NCI-H1436 treated with DMSO at 0.1 percent for 48 hours (cell line): ENCODE measurements at places on chromosomes 7 and 10.

GRCh38 chr7:105782391-105783042, 93.9 kb downstream of the ATXN7L1 start:
- no peak for DNase-seq

- no peak for DNase-seq
Measured at GRCh38 chr7:69342154-69342884, 256.0 kb upstream of the AUTS2 start.

DNA sequence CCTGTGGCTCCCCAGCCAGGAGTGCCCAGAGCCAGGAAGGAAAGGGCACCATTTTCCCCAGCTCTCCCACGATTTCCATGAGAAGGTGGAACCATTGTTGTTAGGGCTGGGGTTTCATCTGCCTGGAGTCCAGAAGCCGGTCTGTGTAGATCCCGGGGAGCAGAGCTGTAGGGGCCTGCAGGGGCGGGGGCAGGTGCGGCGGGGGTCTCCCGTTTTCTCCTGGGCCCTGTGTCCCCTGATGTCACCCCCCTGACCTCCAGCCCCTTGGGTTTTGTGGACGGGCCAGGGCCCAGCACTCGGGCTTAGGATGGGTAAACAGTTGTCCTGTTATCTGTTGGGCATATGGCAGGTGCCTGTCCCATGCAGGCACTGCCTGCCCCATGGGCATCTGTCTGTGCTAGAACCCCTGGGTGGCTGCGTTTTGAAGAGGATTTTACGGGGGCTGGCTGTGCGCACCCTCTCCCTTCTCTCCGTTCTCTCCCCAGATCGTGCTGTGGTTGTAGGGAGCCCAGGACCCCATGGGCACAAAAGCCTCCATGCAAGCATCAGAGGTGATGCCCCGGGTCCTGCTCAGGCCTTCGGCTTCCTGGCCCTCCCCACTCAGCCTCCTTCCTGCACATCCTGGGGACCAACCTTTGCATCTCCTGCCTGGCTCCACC, 158.8 kb downstream of the WDR37 start:
- no peak for DNase-seq

GRCh38 chr10:1747590-1748157, 10.3 kb upstream of the ADARB2 start:
- DNase-seq = no peak

GRCh38 chr7:83882551-83882950, 233.6 kb upstream of the SEMA3E start:
- no peak for DNase-seq

GRCh38 chr7:49497471-49497870, 276.0 kb upstream of the VWC2 start:
- no peak for DNase-seq

- DNase-seq = no peak
Measured at GRCh38 chr7:130566168-130566897, 74.4 kb downstream of the MEST start.

DNA sequence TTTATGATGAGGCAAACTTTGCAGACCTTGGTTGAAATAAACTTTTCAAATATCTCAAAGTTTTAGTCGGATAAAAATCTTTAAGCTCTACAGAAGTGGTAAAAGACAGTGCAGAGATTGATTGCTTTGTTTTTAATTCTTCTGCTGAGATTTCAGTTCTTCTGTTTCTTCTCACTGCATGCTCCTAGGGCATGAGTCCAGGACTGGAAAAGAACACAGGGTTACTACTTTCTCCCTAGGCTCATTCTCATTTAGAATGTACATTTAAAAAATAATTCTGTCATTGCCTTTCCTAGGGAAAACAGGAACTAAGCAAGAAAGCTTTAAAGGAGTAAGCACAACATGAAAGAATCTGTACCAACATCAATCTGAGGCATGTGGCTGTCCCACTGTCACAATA, 256.7 kb upstream of the DGKB start:
- no peak for DNase-seq

GRCh38 chr10:124262971-124263370, 155.8 kb downstream of the OAT start:
- no peak for DNase-seq

GRCh38 chr7:130479716-130480400, 12.0 kb upstream of the MEST start:
- DNase-seq = no peak

- DNase-seq = no peak
Measured at GRCh38 chr10:121154846-121155245, 303.7 kb downstream of the WDR11 start.

GRCh38 chr7:43281268-43281667, 168.8 kb downstream of the HECW1 start:
- no peak for DNase-seq

DNA sequence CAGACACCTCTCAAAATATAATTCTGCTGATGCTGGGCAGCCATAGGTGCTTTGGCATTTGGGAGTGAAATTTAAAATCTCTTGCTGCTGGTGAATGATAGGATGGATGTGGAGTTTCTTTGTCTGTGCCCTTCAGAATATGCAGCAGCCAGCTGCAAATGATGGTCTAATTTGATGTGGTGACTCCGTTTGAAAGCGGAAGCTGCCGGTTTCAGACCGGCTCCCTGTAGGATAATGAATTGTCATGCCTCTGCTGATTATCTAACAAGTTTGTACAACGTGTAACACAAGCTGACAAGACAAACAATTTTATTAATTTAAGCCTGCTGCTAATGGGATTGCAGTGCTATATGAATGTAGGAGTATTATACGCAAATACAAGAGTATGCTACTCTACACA, 103.5 kb downstream of the SND1 start:
- DNase-seq = no peak

GRCh38 chr7:1033546-1034145, 10.7 kb upstream of the GPR146 start:
- no peak for DNase-seq

- no peak for DNase-seq
Measured at GRCh38 chr10:62873866-62874265, 57.7 kb upstream of the EGR2 start.

DNA sequence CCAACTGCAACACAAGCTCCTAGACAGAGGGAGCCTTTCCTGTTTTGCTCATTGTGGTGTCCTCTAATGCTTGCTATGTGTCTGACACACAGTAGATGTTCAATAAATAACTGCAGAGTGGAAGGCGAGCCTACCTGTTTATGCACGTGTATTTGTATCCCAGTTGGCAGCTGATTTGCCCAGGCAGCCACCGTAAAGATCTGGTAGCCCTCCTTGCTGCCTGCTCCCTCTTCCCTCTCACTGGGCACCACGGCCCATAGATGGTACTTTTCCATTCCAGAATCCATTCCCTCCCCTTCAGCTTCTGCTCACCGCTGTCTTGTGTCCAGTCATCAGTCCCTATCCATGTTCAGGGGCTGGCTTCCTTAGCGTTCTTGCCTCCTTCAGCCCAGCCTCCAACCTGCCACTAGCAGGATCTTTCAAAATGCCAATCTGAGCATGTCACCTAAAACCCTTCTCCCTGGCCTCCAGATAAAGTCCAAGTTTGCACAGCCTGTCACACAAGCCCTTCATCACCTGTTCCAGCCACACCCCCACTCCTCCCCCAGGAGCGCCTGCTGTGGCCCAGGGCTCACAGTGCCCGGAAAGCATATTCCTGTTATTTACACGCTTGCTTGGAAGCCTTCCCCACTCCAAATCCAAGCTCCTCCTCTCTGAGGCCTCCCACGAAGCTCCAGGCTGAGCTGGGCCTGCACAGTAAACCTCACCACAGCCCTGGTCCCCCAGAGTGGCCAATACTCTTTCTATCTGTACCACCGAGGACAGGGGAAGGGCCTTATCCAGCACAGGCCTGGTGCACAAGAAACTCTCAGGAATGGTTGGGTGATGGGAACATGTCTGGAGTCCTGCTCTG, 21.0 kb downstream of the ZCCHC24 start:
- no peak for DNase-seq

DNA sequence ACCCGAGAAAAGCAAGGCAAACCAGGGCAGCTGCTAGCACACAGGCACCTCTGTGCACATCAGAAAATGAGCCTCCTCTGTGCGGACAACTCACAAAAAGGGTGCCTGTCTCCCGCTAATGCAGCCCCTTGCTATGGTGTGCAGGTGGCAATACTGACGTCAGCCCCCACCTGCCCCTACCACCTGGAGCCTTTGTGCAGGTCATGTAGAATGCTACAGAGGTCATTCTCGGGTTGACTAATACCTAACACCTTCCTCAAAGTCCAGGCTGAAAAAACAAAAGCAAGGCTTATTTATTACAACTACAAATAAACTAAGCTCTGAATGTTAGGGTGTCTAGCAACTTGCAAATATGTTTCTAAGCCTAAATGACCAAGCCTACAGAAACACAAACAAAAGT, 13.9 kb downstream of the PIP4K2A start:
- DNase-seq = no peak

- no peak for DNase-seq
Measured at GRCh38 chr10:51083356-51083853, 9.1 kb downstream of the PRKG1 start.

GRCh38 chr10:73647211-73647874, 6.1 kb upstream of the MYOZ1 start:
- DNase-seq = peak; percentile 18

- DNase-seq = peak; percentile 55
Measured at GRCh38 chr7:106031300-106032035, 68.4 kb downstream of the CDHR3 start.

- no peak for DNase-seq
Measured at GRCh38 chr7:104767113-104767512, 246.9 kb upstream of the KMT2E start.

DNA sequence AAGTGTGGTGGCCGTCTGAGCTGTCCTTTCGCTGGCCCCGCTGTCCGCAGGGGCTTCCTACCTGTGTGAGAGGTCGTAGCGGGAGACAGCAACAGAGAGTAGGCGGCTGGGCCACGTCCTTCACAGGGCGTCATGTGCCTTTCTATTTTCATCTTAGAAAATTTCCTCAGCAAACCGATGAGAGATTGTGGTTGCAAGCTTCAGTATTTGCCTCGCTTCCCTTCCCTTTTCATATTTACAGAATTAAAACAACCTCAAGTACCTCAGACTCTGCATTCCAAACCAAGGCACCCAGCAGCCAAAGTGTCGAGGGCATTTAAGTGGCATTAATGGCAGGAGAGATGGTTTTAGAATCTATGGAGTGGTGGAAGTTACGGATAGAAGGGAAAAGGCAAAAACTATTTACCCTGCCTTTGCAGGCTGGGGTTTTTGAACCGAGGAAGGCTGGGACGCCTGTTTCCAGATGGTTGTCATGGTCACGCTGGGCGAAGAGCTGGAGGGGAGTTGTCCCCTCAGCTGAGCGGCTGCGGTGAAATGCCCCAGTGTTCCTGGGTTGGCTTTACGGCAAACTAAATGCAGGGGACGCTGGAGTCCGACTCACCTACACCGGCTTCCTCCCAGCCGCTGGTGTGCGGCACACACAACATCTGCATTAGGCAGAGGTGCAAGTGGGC, 41.9 kb downstream of the WIPI2 start:
- no peak for DNase-seq

- DNase-seq = no peak
Measured at GRCh38 chr7:125878988-125879387, 949.4 kb upstream of the POT1 start.

GRCh38 chr10:76149182-76149581, 717.8 kb downstream of the LRMDA start:
- DNase-seq = no peak

DNA sequence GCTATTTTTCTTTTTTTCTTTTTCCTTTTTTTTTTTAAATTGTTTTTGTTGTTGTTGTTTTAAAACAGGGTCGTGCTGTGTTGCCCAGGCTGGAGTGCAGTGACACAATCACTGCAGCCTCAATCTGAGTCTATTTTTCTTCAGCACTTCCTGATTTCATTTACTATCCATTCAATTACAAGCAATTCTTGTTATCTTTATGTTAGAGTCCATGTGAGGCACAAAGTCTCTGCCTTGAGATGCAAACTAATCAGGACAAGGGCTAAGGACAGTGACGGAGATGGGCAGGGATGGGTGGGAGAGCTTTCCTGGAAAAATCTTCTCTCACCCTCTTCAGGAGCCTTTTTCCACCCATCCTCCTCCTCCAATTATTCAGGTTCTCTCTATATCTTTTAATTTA, 157.3 kb upstream of the AUTS2 start:
- DNase-seq = no peak

- no peak for DNase-seq
Measured at GRCh38 chr10:62638062-62638477, 166.4 kb upstream of the ADO start.

GRCh38 chr10:87095236-87095945, 385 bp downstream of the SHLD2 start:
- no peak for DNase-seq

DNA sequence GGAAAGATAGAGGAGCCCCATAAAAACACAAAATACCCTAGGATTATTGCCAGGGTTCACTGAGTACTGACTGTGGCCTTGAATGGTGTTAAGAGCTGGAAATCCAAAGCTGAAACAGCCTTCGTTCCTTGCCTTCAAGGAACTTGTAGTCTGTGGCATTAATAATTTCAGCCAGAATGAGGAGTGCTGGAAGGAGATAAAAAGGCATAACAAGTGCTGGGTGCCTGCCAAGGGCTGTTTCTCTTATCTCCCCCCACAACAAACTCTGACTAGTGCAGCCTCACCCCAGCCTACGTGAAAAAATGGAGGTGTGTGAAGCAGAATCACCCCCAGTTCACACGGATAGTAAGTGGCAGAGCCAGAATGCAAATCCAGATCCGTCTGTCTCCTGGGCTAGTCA, 199.1 kb upstream of the LYZL2 start:
- DNase-seq = no peak

DNA sequence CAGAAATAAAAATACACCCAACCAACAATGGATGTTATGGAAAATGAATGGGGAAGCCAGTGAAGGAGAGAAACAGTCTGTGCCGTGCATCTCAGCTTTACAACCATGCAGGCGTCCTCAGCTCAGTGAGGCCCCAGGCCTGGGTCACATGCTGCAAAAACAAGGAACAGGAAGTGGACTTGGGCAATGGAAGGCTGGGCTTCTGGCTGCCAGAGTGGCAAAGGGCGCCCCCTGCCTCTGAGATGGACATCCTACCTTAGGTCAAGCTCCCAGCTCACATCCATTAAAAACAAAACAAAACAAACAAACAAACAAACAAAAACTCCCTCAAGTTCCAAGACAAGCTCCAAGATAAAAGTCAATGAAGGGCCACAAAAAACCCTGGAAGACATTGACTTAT, 54.7 kb upstream of the AFAP1L2 start:
- no peak for DNase-seq

GRCh38 chr10:120582753-120583152, 125.7 kb downstream of the PLPP4 start:
- DNase-seq = no peak

- no peak for DNase-seq
Measured at GRCh38 chr7:492714-493065, 27.0 kb downstream of the PDGFA start.

GRCh38 chr10:102735065-102735562, 8.6 kb upstream of the WBP1L start:
- DNase-seq = no peak

- DNase-seq = no peak
Measured at GRCh38 chr10:94443549-94443948, 41.2 kb downstream of the TBC1D12 start.

GRCh38 chr10:34696423-34696822, 118.7 kb downstream of the PARD3 start:
- DNase-seq = no peak

GRCh38 chr7:34840176-34840785, 182.3 kb downstream of the NPSR1 start:
- no peak for DNase-seq
